ENCODE measurements at places on chromosomes 11 and 22.

GRCh38 chr11:42812361-42812760 is 499.4 kb upstream of the API5 start:
- no peak for DNase-seq

GRCh38 chr22:40430991-40431390 is 60.6 kb downstream of the SGSM3 start:
- no peak for DNase-seq

DNA sequence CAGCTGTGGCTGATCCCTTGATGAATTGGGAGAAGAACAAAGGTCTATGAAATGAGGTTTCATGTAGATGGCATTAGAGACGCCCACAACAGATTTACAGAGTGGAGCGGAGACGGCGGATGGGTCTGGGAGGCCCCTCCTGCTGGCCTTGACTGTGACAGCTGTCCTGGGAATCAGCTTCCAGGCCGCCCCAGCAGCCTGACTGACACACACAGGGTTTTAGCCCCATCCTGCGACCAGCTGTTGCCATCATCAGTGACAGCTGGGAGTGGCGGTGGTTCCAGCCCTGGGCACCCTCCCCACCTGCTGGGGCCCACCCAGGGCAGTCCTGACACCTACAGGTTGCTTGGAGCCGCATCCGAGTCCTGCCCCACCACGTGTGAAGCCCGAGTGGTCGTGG is 64.0 kb upstream of the PPP6R3 start:
- no peak for DNase-seq

DNA sequence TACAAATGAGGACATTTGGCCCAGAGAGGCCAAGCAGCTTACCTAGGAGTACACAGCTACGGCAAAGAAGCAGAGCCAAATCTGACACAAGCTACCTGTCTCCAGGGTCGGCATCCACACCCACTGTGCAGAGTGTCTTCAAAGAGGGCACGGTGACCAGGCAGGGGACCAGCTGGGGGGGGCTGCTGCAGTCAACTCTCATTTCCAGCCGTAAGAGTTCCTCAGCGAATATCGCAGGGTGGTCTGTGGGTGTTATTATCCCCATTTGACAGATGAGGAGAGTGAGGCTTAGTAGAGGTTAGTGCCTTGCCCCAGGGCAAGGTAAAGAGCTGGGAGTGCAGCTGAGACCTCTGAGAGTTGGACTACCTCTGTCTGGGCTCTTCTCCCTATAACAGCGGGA is 7.1 kb upstream of the PPFIA1 start:
- no peak for DNase-seq

DNA sequence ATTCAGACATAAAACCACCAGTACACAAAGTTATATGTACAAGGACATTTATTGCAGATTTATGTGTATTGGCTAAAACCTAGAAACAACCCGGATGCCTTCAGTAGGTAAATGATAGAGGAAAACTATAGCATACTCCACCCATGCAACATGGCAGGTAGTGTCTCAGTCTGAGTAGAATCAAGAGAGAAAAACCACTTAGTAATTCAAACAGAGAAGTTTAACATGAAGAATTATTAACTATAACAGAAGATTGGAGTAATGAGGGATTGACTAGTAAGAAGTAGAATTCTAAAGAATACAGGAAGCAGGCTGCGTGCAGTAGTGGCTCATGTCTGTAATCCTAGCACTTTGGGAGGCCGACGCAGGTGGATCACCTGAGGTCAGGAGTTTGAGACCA is 16.2 kb upstream of the SPTY2D1 start:
- no peak for DNase-seq

- DNase-seq, result no peak
Observed at GRCh38 chr11:45385844-45386243, 99.7 kb upstream of the SYT13 start.

DNA sequence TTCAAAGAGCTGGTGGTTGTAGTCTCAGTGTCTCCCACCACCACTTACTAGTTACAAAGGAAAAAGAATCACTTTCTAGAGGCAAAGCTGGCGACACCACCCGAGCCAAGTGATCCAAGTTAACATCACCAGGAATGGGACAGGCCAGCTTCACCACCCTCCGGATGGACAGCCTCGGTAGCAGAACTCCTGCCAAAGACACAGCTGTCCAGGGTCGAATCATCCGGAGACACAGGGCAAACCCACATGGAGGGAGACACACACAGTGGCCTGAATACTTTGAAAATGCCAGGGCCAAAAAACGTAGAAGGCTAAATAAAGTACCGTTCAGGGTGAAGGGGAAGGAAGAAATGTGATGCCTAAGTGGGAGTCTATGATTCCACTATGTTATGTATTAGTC is 33.1 kb downstream of the KCNQ1 start:
- no peak for DNase-seq

- no peak for DNase-seq
Observed at GRCh38 chr11:10650630-10651029, 42.9 kb downstream of the IRAG1 start.

DNA sequence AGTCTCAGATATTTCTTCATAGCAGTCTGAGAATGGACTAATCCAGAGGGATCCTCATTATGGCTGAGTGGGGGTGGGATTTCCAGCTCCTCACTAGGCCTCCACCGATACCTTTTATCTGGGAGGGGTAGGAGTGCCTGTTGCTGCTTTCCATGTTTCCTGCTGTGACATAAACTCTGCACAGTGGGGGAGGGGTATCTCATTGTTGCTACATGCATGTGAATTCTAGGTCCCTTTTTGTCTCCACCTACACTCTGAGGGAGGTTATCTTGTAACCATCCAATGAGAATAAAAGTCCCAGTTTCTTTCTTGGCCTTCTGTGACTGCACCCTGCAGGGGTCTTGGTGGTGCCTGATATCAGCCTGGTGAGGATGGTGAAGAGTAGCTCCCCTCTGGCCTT is 60.5 kb downstream of the ADAMTS15 start:
- no peak for DNase-seq

GRCh38 chr11:17544181-17544622 is at the start of gene USH1C:
TSS of gene USH1C (minus strand) at chr11:17544416. CDS start at chr11:17544307, 109 bp downstream.
- DNase-seq, result no peak

- DNase-seq, result no peak
Observed at GRCh38 chr22:36397131-36398093, 9.6 kb upstream of the MYH9 start.

- DNase-seq, result no peak
Observed at GRCh38 chr11:17169876-17170275, 37.9 kb downstream of the PIK3C2A start.

GRCh38 chr11:74453373-74453975 is 13.9 kb downstream of the KCNE3 start:
- DNase-seq, result peak; percentile 13

- DNase-seq, result no peak
Observed at GRCh38 chr22:30246814-30247376, 336 bp upstream of the LIF start.

- DNase-seq, result no peak
Observed at GRCh38 chr11:72578051-72578450, 96.2 kb downstream of the PDE2A start.

DNA sequence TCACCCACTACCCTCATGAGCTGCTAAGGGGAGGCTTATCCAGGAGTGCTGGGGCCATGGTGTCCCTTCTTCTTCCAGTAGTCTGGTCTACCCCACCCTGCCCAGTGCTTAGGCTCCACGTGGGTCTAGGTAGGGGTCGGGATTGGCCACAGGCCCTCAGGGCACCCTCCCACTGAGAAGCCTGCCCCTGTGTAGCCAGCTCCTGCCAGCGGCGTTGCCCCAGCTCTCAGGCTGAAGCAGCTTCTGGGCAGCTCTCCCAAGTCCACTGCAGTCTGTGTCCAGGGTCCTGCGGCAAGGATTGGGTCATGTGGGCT is 24.0 kb upstream of the RIC3 start:
- no peak for DNase-seq

- DNase-seq, result no peak
Observed at GRCh38 chr11:23727794-23728193, 769.1 kb upstream of the LUZP2 start.

DNA sequence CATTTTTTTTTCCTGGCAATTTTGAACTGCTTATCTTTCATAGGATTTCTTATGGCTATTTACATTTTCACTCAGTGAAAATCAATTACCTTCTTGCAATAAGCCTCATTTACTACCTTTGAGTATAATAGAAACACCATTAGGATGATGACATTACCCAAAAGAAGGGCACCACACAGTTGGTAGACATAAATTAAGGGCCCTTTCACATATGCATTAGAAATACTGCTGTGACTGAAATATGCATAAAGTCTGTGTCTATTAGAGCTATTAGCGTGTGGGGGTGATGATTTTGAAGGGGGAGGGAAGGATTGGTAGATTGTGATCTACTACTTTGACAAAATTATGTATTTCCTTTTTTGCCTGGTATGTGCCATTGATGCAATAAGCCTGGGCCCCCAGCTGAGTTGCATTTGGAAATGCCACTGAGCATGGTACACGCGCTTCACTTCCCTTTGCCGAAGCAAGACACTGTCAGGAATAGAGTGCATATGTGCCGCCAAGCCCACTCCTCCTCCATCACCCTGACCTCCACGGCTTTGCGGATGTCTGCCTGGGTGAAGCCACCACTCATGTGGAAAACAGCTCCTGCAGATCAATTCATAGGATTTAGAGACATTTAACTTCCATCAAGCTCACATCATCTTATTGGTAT is 339.3 kb downstream of the DCDC1 start:
- DNase-seq, result no peak

GRCh38 chr11:3020011-3020410 is 27.9 kb upstream of the NAP1L4 start:
- no peak for DNase-seq

- DNase-seq, result no peak
Observed at GRCh38 chr11:92941676-92942571, 27.5 kb upstream of the MTNR1B start.

DNA sequence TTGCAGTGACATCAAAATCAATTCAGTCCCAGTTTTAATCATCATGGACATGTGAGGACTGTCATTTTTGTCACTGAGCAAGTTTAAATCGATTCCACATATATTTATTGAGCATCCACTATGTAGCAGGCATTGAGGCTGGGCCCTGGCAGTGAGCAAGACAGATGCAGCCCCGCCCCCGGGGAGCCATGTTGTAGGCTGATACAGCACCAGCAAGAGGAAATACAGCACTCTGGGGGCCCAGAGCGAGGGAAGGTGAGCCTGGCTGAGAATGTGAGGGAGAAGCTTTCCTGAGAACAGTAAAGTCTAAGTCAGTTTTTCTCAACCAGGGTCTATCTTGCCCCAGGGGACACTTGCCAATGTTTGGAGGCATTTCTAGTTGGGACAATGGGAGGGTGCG is 108.6 kb upstream of the ASPHD2 start:
- DNase-seq, result no peak

DNA sequence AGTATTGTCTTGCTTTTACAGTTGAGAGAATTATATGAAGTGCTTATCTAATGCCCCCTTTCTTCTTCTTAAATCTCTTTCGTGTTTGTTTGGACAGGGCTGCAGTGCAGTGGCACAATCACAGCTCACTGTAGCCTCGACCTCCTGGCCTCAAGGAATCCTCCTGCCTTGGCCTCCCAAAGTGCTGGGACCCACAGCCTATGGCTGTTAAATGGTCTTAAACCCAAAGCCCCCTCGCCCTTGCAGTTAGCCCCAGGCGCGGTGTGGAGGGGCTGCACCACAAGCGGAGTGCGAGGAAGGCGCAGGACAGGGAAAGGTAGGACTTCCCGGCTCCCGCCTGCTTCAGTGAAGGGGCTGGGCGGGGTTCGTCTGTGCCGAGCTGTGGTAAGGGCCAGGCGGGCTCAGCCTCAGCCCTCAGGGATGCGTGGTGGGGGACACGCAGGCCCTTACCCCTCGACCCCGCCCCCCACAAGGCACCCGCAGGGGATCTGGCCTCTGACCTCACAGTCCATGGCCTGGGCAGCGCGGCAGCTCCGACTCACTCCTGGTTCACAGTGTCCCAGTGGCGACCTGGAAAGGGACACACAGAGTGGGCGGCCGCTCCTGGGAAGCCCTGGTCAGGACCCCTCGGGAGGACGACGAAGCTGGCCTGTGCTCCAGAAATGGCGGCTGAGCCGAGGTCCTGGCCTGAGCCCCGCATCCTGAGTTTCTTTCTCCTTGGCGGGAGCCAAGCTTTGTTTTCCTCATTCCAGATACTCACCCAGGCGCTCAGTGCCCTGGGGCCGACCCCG is 24.5 kb downstream of the BID start:
- no peak for DNase-seq

- no peak for DNase-seq
Observed at GRCh38 chr11:94873916-94874540, 99.3 kb downstream of the CWC15 start.

DNA sequence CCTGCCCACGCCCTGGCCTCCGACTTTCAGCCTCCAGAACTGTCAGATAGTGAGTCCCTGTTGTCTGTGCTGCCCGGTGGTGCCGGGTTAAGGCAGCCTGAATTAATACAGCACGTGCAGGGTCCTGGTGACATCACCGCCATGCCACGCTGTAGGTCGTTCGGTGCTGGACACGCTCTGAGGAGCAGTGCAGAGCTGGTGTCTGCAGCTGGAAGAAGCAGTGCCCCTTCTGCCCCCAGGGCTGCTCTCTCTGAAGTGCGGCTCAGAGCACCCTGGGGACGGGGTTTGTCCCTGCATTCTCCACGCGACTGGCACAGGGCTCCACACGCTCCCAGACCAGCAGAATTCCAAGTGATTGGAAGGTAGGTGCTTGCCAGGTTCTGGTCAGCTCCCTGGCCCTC is 831.5 kb downstream of the TBC1D22A start:
- DNase-seq, result no peak

DNA sequence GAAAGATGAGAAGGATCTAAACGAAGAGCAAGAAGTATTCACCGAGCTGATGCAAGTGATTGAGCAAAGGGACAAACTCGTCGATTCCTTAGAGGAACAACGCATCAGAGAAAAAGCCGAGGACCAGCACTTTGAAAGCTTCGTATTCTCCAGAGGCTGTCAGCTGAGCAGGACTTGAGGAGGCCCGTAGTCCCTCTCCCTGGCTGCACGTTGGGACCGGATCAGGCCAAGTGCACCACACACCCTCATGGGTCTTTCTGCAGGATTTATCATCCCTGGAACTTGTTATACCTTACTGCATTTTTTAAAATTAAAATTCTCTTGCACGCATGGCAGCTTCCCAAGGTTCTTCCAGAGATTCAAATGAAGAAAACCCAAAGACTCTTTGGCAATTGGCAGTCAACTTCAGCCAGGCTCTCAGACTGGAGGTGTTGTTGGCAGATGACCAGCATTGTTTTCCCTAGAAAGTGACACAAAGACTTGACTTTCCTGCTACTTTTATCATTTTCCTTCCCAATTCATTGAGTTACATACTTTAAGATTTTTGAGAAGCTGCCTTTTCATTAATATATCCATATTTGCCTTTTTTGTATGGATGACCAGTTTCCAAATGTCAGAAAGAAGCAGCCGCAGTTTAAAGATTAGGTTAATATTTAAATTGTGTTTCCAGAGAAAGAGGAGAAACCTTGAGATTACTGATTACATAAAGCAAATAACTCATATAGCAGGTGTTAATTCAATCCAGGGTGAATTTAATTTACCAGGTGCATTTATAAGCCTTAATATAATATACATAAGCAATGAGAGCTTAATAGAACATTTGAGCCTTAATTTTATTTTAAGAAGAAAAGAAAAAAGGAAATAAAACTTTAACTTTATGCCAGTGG is 18.8 kb upstream of the PARVA start:
- no peak for DNase-seq

DNA sequence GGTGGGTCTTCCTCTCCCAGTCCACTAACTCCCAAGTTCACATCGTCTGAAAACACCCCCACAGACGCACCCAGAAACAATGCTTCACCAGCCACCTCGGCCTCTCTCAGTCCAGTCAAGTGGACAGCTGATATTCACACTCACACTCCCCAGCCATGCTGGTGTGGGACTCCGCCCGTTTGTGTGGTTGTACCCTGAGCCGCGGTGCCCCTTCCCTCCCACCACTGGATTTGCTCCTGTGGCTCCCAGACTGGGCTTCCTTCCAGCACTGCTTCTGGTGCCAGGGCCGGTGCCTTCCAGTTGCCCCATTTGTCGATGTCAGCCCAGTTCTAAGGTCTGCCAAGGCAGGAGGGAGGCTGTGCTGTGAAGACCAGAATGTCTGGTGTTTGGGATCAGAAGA is 37.9 kb upstream of the PLET1 start:
- no peak for DNase-seq

Data from GM12864 (cell line).